Calu3 (cell line): ENCODE measurements at places on chromosomes 6 and 20. TPM values are rescaled to one million over a fixed set of nuclear protein-coding genes. Genes with fewer than 3 reads are reported as not detected.

DNA sequence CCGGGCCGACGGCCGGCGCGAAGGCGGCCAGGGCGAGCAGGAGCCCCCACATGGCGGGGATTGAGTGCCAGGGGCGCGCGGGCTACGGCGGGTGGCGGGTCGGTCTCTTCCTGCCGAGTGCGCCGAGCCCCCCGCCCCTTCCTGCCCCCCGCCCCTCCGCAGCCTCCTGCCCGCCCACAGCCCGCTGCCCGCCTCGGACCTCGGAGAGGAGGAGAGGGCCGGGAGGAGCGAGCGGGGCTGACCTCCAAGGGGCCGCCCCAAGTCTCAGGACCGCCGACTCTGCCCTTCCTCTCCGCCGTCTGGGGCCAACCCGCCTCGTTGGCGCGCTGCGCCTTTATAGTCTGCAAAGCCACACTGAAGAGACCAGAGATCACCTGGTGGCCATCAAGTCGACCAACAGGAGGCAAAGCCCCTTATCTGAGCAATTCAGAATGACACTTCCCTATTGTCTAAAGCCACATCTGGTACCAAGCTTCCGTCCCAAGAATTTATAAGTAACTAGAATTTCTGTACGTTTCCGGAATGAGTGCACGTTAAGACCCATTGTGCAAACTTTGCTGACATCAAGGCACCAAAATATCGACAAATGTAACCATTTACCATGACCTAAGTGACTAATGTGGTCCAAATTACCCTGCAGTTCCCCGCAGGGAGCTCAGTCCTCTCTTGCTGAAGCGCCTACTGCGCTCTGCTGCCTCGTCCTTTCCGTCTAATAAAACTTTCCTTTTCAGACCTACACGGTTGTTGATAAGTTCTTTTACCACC lies at the start of gene CPXM1:
CPXM1 (minus strand) TSS at position 107 of the 765 bp plus-strand sequence; CDS start at position 52, 55 bp downstream.
- H3K27ac ChIP-seq: no peak within 1 kb of the TSS
- peak within 1 kb of the TSS; percentile 81 for H3K4me3 ChIP-seq
- H3K4me1 ChIP-seq: peaks cover 20% of the 10 kb centered on the region
- peaks cover 7% of the 10 kb centered on the region for H3K36me3 ChIP-seq
- no peak for DNase-seq

DNA sequence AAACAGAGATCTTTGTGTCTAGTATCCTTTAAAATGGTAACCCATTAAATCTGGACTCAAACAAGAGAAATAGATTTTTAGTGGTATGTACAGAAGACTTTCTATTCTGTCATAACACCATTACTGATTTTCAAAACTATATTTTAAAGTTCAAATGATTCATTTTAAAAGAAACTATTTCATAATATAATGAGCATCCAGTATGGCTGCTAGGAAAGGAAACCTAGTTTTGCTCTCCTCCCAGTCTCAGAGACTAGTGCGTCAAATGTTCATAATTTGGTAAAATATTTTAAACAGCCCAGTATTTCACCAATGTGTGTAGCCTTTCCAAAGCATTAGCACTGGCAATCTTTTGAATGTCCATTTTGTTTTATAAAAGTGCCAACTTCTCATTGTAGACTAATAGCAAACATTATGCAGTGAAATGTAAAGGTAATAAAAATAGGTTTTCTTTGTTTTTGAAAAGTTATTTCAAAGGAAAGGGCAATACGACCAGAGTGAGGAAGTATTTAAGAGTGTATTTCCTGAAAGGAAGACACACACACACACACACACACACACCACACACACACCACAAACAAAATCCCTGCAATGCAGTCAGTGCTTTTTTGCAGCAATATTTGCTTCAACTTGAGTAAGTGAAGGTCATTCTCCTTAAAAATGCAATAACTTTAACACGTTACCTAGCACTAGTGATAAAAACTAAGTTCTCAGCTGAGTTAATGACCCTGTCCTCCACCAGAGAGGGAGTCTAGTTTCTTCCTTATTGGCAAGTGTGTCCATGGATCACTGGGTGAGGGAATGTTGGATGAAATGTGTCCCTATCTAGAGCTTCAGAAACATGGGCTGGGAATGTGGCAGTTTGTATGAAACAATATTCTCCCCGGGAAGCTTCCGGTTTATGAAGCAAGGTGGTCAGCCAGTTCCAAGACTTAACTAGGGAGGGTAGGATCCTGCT lies 4.6 kb downstream of the PPP1R3G start:
- H3K36me3 ChIP-seq: peaks cover 2% of the 10 kb centered on the region
- no peak for DNase-seq
- no peak overlapping the region for H3K4me3 ChIP-seq
- no peaks in the 10 kb centered on the region for H3K27me3 ChIP-seq

- H3K27me3 ChIP-seq: no peaks in the 10 kb centered on the region
- peaks cover 9% of the 10 kb centered on the region for H3K4me1 ChIP-seq
- no peak overlapping the region for H3K4me3 ChIP-seq
These were observed 53.0 kb downstream of the TNFAIP3 start for GRCh38 chr6:137919837-137920730.

NHLRC1 gene
- total RNA-seq: 0.92 and 1.1 TPM in 2 replicates

SGK2 gene
- total RNA-seq: 45.6 and 46.5 TPM in 2 replicates
